ENCODE measurements at places on chromosomes 12 and 14.
A peak's percentile ranks its signal among the peaks of the same experiment; 100 is the strongest.

DNA sequence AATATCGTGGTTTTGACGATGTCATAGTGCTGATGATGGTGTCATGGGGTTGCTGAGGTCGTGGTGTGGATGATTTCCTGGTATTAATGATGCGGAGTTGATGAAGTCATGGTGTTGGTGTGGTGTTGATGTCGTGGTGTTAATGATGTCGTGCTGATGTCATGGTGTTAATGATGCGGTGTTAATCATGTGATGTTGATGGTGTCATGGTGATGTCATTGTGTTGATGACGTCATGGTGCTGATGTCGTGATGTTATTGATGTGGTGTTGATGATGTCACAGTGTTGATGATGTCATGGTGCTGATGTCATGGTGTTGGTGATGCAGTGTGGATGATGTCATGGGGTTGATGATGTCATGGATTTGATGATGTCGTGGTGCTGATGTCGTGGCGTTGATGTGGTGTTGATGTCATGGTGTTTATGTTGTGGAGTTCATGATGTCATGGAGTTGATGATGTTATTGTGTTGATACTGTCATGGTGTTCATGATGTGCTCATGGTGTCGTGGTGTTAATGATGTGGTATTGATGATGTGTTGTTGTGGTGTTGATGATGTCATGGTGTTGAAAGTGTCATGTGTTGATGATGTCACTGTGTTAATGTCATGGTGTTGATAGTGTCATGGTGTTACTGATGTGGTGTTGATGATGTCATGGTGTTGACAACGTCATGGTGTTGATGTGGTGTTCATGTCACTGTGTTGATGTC lies 48.5 kb upstream of the RIMBP2 start:
- DNase-seq, result no peak

GRCh38 chr12:47021298-47021697 lies 58.1 kb upstream of the PCED1B start:
- peak; percentile 17 for DNase-seq

DNA sequence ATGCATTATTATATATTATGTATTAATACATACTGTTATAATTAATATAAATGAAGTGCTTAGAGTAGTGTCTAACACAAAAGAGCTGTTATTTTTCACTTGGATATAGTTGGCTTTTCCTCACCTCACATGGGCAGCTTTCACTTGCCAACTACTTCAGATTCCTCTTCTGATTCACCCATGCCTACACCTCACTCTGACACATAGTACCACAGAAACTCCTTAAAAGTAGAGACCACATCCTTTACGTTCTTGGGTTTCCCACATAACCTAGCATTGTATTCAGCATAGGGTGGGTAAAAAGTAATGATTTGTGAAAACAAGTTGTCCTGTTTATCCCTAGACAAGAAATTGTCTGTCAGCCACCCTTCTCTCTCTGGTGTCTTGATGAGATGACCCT lies 61.0 kb downstream of the DIO2 start:
- no peak for DNase-seq

GRCh38 chr14:32738206-32738871 lies 200.3 kb upstream of the NPAS3 start:
- no peak for DNase-seq

DNA sequence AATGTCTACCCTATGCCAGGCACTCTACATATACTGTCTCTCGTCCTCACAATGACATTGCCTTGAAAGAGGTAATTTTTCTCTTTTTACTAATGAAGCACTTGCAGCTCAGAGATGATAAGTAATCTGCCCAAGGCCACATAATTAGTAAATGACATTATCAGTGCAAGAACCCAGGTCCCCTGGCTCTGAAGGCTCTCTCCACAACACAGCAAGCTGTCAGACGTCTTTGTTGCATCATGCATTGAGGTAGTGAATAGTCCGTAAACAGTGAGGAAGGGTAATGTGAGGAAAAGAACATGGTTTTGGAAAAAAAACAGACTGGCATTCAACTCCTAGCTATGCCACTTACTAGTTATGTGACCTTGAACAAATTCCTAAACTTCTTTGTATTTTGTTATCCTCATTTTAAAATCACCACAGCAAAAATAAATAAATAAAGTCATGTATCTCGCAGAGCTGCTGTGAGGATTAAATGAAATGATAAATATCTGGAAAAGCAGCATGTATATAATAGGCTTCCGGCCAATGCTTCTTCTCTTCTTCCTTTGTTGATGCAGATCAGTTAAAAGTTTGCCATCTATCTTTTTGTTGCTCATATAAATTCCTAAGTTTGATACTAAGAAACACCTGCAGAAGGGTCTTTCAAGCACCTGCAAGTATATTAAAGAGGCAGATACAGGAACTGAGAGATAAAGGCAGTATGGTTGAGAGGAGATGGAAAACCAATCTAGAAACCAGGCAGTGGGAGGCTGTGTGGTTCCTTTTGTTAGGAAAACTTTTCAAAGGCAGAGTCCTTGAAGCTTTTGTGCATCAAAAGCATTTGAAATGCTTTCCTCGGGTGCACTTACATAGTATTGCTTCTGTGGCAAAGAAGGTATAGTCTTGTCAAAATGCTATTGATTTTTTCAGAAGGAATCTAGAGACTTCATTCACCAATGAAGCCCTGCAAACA lies 82.8 kb downstream of the BTG1 start:
- DNase-seq, result no peak
